ENCODE measurements at places on chromosomes 12 and 14.

GRCh38 chr12:15875863-15876262, 6.3 kb upstream of the STRAP start:
- DNase-seq = no peak

GRCh38 chr12:127539226-127539858, 727.6 kb upstream of the TMEM132C start:
- DNase-seq = no peak

GRCh38 chr12:121649819-121650353, 19.6 kb downstream of the MORN3 start:
- DNase-seq = no peak

DNA sequence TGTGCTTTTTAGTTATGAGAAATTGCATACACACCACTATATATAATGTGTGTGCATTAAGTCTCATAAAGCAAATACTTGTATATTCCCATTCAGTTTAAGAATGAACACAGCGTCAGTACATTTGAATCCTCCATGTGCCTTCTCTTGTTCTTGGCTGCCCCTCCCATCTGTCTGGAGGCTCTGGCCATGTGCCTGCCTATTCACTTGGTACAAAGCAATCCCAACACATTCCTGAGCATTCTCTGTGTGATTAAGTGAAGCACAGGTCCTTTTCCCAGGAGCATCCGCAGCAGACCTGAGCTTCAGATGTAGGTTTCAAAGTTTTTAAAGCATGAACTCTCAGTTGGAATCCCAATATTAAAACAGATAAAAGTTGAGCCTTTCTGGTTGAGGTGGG, 58.7 kb downstream of the POLR3B start:
- DNase-seq = no peak

- no peak for DNase-seq
Observed at GRCh38 chr14:34219661-34220377, 242.2 kb downstream of the SPTSSA start.

- DNase-seq = no peak
Observed at GRCh38 chr12:58435647-58436046, 484.7 kb downstream of the LRIG3 start.

- DNase-seq = no peak
Observed at GRCh38 chr12:116101991-116102390, 175.5 kb downstream of the MED13L start.

GRCh38 chr12:76084863-76085519, 506 bp upstream of the NAP1L1 start:
- peak; percentile 40 for DNase-seq

- no peak for DNase-seq
Observed at GRCh38 chr12:120079411-120080400, 36.8 kb downstream of the RAB35 start.

DNA sequence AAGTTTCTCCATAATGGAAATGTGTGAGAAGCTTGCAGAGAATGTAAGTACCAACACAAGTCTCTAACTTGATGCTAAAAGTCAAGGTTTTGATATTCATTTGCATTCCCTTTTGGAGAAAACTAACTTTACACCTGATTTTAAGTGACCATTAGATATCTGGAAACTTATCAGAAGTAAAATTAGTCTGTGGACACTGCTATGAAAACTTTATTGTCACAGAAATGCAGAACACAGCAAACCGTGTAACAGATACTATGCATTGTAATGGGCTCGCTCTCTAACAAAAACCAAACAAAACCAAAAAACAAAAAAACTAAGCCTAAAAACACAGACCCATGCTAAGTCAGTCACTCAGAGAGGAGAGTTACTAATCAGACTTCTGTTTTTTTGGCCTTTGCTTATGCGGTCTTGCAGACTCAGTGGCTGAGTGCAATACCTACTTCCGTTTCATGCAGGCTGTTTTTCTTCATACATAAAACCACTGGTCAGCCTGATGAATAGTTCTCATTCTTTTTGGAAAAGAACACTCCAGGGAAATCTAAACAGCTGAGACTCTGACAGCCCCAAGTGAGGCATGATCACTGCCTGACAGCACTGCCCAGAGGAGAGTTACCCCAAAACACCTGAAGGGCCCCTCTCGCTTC, 35.7 kb downstream of the NRDE2 start:
- DNase-seq = no peak

- DNase-seq = no peak
Observed at GRCh38 chr12:131547555-131547954, 163.3 kb upstream of the SFSWAP start.

DNA sequence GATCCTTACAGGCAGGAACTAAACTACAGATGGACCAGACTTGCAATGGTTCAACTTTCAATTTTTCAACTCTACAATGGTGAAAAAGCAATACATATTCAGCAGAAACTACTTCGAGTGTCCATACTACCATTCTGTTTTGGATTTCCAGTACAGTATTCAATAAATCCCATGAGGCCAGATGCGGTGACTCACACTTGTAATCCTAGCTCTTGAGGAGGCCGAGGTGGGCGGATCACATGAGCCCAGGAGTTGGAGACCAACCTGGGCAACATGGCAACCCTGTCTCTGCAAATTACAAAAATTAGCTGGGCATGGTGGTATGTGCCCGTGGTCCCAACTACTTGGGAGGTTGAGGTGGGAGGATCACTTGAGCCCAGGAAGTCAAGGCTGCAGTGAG, 336.1 kb downstream of the MED13L start:
- DNase-seq = no peak

- DNase-seq = no peak
Observed at GRCh38 chr14:76585616-76586015, 175.7 kb upstream of the VASH1 start.

DNA sequence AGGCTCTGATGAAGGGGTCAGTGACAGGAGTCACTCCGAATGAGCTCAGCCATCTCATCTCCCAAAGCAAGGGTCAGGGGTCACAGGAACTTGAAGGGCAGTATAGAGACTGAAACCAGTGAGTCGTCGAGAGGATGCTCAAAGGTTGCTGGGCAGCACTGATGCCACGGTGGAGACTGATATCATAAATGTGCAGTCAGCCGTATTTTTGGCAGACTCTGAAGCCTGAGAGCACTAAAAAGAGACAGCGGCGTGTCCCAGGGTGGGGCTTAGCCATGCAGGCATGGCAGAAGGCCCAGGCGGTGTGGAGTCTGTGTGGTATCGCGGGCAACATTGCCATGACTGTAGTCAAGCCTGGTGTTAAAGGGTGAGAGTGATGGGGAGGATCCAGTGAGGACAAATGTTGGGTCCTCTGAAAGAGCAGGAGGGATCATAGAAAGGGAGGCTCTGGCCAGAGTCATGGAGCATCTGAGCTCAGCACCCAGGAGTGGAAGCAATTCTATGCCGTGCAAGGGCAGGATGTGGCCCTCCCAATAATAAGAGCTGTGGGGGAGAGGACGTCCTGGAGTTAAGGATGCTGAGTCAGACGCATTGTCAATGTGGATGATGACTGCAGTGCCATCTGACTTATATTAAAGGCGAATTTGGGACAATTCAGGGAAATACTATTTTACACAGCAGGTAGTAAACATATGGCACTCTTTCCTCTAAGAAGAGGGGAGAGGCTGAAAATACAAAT, 241.2 kb upstream of the FKBP4 start:
- DNase-seq = no peak

DNA sequence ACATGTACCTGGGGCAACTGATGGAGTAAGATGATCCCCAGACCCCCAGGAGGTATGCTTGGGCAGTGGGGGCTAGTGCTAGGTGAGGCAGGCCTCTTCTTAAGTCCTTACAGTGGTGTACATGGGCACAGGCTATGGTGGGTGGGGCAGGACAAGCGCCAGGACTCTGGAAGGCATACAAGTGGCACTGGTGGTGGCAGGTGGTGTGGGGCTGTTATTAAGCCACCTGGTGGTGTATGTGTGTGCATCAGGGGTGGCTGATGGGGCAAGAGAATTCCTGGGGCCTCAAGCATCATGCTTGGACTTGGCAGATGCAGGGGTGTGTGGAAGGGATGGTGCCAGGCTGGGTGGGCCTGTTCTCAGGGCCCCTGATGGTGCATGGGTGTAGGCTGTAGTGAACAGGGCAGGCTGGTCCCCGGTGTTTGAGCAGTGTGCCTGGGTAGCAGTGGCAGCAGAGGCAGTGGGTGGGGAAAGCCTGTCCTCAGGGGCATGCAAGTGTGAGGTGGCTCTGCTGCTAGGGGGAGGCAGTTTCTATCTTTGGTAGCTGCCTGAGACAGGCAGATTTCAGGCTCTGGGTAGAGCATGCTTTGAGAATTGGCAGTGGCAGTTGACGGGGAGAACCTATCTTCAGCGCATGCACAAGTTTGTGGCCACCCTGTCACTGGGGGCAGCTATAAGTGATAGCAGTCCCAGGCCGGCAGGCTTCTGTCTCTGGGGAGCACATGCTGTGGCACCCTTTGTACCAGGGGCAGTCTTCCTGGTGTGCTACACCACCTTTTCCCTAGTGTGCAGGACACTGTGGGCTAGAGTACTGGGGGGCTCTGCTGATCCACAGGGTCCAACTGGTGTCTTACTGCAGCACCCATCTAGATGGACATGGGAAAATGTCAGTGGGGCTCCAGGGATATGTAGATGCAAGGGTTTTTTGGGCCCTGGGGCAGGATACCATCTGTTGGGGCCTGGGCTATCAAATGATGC, 52.6 kb upstream of the ABCD2 start:
- no peak for DNase-seq

DNA sequence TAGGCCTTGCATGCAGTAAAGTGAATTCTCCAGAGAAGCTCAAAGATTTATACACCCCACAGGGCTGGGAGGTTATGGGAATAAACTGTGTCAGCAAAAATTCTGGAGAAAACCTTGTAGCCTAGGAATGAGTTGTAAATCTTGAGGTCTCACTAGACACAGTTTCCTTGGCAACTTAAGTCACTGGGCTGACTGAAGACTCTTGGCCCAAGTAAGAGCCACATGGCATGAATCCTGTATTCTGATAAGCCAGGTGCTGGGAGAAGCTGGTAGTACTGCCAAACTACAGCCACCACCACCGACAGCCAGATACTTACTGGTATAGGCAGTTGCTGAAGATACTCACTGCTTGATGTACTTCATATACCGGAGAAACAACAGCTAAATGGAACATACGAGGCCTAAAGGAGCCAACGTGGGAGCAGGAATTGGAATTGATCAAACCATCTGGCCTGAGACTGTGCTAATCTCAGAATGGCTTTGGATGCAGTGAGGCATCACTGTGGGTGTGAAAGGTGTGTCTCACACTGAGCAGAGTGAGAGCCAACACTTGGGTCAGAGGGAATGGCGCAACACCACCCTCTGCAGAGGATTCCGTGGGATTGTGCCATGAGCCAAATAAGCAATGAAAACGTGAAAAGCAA, 102.8 kb upstream of the TMCC3 start:
- DNase-seq = no peak

DNA sequence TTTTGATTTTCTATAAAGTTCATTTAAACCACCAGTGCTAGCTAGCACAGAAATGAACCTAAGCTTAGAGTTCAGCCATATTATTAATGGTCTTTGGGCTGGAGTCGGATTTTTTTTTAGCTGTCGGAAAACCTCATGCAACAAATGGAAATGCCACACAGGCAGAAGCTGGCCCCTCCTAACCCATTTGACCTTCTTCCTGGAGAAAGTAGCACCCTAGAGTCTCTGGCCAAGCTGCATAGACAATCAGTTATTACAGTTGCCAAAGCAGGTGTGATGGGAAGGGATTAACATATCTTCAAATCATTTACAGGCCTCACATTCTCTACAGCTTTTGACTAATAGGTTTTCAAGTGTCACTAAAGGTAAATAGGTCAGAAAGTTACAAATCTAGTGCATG, 49.4 kb downstream of the PTPRQ start:
- DNase-seq = no peak

DNA sequence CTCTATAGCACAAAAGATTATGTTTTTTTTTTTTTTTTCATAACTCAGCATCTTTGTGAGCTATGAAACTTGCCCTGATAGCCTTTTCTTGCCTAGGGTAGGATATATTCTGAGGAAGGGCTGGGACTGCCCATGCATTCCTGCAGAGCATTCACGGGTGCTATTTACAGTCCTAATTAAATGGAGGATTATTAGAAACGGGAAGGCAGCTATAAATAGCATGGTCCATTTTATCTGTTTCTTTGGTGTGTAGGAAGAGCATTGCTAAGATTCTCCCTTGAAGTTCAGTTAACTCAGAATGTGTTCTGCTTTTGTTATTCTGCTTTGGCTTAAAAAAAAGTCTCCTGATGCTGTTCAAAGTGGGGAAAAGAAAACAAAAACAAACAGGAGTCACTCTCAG, 630.9 kb downstream of the DIO2 start:
- DNase-seq = no peak

GRCh38 chr12:32906399-32907165, 10.0 kb upstream of the PKP2 start:
- DNase-seq = no peak

GRCh38 chr14:100664841-100665510, 61.7 kb upstream of the DLK1 start:
- DNase-seq = no peak

GRCh38 chr12:117009759-117010158, 89.5 kb downstream of the TESC start:
- no peak for DNase-seq

GRCh38 chr14:61300754-61301153, 19.6 kb upstream of the TMEM30B start:
- no peak for DNase-seq

GRCh38 chr12:116048879-116049278, 228.6 kb downstream of the MED13L start:
- DNase-seq = no peak

- DNase-seq = no peak
Observed at GRCh38 chr12:12323591-12323990, 26.5 kb downstream of the MANSC1 start.

- no peak for DNase-seq
Observed at GRCh38 chr12:117450209-117450608, 88.8 kb upstream of the NOS1 start.

DNA sequence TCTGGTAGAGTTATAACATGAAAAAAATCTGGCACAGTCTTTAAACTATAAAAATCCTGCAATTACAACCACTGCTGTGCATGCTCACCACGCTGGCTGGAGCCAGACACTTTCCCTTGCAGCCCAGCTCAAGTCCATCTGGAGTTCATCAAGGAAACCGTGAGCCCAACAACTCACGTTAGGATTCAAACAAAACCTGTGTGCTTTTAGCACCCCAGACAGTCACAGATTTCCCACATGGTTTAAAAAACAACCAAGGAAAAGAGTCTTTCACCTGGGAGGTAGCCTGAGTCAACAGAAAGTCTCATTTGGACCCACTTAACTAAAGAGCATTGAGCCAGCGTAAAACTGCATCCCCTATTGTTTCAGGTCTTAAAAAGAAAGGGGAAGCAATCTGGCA, 4.7 kb downstream of the LRIG3 start:
- DNase-seq = no peak

DNA sequence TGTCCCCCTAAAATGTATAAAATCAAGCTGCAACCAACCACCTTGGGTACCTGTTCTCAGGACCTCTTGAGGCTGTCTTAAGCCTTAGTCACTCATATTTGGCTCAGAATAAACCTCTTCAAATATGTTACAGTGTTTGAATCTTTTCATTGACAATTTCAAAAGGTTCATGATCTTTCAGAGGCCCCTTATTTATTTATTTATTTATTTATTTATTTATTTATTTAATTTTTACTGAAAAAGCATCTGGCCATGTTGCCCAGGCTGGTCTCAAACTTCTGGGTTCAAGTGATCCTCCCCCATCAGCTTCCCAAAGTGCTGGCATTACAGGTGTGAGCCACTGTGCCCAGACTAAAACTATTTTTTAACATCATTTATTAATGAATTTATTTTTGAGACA, 8.2 kb upstream of the NUDT4 start:
- no peak for DNase-seq

- DNase-seq = no peak
Observed at GRCh38 chr14:105576525-105577088, 50.2 kb downstream of the TMEM121 start.
